ENCODE measurements at places on chromosomes 1 and 21. TPM values are rescaled to one million over a fixed set of nuclear protein-coding genes. Genes with fewer than 3 reads are reported as not detected.

The GBP7 gene
- total RNA-seq, result not detected

The SPATA17 gene
- 1.8 TPM for total RNA-seq

The DIO1 gene
- not detected for total RNA-seq

The IGSF21 gene
- total RNA-seq, result not detected

The CACNA1E gene
- not detected for total RNA-seq

DNA sequence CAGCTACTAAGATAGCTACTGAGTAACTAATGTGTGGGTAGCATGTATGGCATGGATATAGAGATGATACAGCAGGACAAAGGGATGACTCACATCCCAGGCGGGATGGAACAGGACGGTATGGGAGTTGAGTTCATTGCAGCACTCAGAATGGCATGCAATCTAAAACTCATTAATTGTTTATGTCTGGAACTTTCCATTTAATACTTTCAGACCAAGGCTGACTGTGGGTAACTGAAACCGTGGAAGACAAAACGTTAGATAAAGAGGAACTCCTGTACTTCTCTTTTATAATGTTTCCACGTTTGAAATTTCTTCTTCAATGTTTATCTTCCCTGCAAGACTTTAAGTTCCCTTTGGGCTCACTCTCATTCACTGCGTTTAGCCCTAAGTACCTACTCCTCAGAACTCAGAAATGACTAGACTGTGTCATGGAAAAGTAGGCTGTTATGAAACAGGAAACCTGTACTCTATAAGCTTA is 151.9 kb downstream of the MAGI3 start:
- peak; percentile 59 for DNase-seq

DNA sequence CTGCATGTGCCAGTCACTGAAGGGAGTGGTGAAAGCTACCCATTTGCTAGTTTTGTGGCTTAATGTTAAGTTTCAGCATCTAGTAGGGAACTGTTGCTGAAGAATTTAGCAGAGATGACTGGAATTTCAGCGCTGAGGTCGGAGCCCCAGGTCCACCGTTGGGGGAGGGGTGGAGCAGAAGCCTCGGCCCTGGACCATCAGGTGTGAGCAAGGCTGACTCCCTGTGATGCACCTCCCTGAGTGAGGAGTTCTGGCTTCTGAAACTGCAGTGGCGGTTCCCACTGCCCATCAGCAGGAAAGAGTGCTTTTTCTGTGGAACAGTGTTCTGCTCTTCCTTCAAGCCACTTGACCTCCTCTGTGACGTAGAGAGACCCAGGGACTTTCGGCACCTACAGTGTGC is 1.3 kb downstream of the NOS1AP start:
- DNase-seq, result no peak

DNA sequence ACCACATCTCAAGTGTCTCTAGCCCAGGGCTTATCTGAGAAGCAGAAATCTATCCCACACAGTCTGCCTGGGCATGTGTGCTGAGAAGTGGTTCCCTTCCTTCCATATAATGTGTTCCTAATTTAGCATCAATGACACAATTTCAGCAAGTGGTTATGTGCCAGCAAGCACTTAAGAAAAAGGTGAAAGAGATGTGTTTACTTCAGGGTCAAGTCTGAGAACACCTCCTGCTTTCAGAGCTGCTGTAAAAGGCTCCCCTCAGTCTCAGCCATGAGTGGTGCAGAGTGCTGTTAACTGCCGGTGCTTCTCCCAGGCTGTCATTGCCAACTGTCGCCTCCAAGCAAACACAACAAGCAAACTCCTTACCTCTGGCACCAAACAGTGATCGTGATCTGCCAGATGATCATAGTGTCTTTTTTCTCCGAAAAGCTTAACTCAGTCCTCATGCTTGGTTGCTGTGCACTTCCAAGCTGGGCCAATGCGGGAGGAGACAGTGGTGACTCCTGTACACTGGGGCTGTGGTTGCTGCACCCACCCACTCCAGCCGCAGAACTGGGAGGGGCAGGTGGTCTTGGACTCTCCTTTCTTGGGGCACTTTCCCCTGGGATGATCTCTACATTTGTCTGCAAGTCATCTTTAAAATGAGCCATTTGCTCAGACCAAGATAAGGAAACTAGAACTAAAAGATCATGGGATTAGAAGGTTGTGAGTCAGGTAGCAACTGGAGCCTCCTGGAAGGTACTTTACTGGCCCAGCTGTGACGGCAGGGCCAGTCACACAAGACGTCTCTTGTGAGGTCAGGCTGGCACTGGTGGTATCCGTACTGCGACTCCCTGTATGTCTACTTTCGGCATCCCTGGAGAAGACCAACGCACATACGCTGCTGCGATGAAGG is 32.4 kb downstream of the ATP1A1 start:
- DNase-seq, result no peak

GRCh38 chr1:2210786-2211185 is 16.2 kb upstream of the FAAP20 start:
- no peak for DNase-seq

DNA sequence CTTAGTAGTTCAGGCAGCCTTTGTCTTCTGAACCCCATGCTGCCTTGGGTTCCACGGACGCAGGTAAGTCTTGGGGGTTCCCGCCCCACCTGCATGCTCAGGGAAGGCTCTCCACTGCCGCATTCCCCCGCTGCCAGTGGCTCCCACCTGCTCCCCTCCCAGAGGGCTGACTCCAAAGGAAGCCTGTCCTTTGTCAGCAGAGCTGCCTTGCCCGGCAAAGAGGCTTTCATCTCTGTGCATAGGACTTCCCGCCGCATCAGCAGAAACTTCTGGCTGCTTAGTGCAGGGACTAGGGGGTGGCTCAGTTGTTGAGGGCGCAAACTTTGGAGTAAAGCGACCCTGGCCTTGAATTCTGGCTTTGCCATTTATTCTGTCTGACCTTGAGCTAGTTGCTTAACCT is 25.2 kb upstream of the ACTL8 start:
- no peak for DNase-seq

- DNase-seq, result no peak
These were observed 33.5 kb downstream of the EPHA10 start for GRCh38 chr1:37731312-37732019.

GRCh38 chr1:182392050-182393028 is 749 bp upstream of the GLUL start:
- DNase-seq, result peak; percentile 48

DNA sequence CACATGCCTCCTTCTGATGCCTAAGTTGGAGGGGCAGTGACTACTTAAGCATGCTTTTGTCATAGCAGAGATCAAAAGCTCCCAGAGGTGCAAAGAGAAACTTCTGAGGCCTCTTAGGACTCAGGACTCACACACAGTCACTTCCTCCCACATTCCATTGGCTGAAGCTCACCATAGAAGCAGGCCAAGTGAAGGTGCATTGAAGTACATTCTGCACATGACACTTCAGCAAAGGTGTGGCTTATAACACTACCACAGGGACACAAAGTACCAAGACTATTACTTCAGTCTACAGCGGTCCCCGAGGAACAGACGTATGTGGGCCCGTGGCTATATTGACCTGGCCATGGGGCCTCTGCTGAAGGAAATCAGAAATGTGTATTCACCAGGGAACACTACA is 2.5 kb upstream of the POGK start:
- no peak for DNase-seq

DNA sequence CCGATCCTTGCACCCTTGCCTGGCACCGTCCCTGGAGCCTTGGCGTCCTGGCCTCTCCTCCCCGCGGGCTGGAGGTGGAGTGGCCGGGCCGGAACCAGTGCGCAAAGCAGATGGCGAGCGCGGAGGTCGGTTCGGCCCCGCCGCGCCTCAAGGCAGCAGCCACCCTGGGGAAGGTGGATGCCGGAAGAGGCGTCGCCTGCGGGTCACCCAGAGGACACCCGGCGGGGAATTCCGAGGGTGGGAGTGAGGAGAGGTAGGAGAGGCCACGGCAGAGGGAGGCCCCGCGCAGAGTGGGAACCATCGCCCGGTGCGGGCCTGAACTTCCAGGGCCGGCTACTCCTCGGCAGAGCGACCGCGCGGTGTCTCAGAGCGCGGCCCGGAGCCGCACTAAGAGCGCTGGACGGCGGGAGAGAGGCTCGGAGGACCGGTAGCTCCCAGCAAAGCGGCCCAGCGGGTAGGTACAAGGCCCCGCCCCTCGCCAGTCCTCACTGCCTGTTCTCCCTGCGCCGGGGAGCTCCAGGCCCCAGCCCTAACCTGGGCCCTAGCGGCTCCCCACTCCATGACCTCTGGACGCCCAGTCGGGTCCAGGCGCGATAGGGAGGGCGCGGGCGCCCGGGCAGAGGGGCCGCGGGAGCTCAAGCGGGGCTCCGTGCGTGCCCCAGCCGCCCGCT is at the start of gene RNF207:
Gene RNF207, plus strand, starts transcription at position 271 of the 671 bp plus-strand sequence. CDS start 417 bp downstream, outside the sequence.
- peak; percentile 67 for DNase-seq

DNA sequence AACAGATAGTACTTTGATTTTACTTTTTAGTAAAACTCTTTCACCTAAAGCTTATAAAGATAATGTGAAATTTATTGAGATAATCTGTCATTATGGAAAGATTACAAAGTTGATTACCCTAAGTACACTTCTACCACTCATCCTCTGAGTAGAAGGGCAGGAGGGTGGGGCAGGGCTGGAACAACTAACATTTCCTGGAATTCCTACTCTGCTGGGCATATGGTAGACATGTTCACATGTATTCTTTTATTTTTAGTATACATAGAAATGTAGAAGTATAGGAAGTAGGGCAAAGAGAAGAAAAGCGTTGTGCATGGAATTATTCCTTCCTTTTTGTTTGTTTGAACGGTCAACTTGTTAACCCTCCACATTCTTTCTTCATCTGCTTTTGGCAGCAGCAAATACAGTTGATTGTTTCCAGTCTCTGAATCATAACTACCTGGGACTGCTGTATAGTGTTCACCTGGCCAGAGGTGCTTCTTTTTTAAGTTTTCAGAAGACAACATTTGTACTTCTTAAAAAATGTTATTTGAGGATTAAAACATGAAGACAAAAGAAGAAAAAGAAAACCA is 85.1 kb downstream of the POU2F1 start:
- no peak for DNase-seq

GRCh38 chr1:153288634-153289275 is 24.0 kb downstream of the PGLYRP3 start:
- DNase-seq, result no peak

DNA sequence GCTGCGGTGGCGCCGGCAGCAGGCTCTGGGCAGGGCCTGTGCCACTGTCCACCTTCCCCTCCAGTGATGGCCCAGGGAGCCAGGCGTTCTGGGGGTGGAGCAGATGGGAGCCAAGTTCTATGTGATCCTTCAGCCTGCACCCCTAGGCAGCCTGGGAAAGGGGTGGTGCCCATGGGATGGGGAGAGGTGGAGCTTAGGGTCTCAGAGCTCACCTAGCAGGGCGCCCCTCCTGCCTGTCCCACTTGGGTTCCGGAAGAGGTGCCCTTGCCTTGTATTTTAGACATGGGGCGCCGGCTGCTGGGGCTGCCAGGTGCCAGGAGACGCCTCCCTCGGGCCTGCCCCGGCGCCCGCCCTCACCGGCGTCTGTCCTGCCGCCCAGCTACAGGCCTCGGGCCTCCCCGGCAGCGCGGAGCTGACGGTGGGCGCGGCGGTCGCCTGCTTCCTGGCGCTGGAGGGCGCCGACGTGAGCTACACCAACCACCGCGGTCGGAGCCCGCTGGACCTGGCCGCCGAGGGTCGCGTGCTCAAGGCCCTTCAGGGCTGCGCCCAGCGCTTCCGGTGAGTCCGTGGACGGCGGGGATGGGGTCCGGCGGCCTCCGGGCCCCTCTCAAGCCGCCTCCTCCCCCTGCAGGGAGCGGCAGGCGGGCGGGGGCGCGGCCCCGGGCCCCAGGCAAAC is 3.1 kb upstream of the MMP23B start:
- DNase-seq, result no peak

- no peak for DNase-seq
These were observed 3.4 kb downstream of the PRR9 start for GRCh38 chr1:153220606-153221303.

DNA sequence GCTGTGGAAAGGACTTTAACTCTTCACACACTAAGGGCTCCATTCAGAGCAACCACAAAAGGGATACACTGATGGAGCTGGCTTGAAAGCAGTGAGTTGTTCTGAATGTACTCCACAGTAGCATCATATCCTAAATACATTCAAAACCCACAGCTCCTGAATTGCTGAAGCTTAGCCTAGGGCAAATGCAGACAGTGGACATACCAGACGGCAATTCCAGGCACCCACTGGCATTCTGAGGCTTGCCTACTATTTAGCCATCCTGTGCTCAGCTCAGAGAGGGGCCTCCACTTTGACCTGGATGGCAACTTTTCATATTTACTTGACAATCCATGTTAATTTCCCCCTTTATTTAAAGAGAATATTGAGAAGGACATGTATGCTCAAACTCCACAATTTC is 303.5 kb downstream of the NTNG1 start:
- DNase-seq, result no peak

GRCh38 chr1:109371341-109371739 is 26.4 kb downstream of the SORT1 start:
- DNase-seq, result no peak

- DNase-seq, result no peak
These were observed 156.3 kb downstream of the CRB1 start for GRCh38 chr1:197424380-197424779.

DNA sequence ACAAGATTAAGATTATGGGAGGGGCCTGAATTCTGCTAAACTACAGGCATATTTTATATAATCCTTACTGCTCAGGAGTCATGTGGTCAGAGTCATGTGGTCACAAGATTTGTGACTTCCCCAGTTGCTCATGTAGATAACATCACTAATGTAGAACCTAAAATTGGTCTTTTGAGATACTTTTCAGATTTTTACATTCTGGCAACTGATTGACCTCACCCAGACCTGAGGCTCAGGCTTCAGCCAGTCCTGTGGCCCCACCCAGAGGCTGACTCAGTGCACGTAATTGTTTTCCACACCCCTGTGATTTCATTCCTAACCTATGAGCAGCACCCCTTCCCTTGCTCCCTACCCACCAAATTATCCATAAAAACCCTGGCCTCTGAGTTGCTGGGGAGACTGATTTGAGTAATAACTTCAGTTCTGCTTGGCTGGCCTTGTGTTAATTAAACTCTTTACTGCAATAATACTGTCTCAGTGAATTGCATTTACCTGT is 41.7 kb upstream of the ZNF326 start:
- DNase-seq, result peak; percentile 85

GRCh38 chr1:182841368-182841988 is 2.3 kb downstream of the DHX9 start:
- DNase-seq, result peak; percentile 16

DNA sequence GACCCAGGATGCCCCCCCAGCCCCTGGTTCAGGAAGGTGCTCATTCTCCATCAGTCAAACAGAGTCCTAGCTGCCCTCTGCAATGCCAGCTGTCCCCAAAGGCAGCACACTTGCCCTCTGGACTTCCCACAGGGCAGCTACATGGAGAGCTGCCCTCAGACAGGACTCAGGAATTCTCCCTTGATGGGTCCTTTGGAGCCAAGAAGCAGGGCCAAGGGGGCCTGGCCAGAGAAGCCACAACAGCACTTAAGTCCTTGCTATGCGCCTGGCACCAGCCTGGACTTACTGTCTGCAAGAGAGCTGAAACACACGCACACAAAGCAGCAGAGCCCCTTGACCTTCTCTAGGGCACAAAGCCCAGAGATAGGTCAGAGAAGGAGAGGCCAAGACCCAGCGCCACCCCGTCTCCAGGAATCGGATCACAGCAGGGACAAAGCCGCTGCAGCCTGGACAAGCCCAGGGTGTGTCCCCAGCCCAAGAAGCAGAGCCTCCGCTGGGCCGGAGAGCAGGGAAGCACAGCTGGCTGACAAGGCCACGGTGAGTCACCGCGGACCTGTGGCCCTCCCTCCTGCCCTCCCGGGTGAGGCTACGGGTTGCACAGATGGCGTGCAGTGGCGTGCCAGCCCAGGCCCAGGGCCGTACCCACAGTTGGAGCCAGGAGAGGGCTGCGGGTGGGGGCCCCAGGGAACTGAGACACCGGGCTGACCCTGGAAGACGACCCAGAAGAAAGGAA is 1.7 kb downstream of the WNT9A start:
- DNase-seq, result peak; percentile 74

Data from fibroblast of the aortic adventitia (primary cell).